AG04450 (cell line): ENCODE measurements at places on chromosomes 6 and 20.
A peak's percentile ranks its signal among the peaks of the same experiment; 100 is the strongest.

GRCh38 chr20:25548613-25549086, 36.7 kb downstream of the NINL start:
- DNase-seq: no peak

GRCh38 chr6:16633465-16633864, 127.8 kb downstream of the ATXN1 start:
- no peak for DNase-seq

- no peak for DNase-seq
Measured at GRCh38 chr20:62030357-62030756, 35.3 kb downstream of the TAF4 start.

DNA sequence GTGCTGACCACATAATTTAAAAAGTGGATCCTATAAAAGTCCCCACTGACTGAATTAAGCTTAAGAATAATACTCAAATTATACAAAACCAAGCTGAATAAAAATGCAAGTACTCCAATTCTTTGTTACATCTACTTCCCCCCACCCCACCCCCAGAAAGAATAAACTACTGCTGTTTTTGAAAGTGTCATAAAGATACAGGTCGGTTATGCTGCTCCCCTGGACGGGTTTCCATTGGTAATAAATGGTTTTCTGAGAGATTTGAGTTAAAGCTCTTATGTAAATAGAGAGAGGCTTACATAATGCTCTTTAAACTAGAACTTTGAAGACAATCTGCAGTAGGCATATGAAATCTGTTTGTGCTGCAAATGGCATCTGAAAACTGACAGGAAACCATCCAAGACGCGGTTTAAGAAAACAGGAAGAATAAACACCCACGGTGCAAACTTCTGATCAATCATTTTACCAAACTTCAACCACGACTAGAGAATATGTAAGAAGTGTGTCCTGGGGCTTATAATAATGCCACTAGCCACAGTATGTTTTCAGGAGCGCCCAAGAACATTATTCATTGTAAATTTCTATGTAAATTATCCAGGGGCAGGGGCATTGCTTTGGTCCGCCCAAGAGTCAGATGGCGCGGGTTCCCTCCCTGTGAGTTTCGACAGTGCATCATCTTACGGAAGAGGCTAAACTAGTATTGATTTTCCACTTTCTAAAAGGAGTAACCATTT, 10.8 kb upstream of the POU3F2 start:
- DNase-seq: no peak

GRCh38 chr6:22145823-22146677, 150.8 kb downstream of the PRL start:
- peak; percentile 42 for DNase-seq

DNA sequence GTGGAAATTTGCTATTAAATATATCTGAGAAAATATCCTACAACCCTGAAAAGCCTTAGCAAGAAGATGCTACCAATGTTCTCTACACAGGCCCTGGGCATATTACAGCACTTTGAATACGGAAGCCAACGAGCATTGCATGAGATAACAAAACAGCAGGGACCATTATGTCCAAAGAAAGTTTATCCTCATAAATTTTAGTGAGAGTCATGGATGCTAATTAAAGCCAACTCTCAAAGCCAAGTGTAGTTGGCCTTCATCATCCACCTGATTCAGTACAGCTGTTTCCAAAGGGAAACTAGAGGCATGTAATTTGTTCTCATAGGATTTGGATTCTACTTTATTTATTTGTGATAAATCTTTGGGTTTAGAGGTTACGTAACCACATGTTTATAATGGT, 564.8 kb downstream of the RFPL4B start:
- no peak for DNase-seq

DNA sequence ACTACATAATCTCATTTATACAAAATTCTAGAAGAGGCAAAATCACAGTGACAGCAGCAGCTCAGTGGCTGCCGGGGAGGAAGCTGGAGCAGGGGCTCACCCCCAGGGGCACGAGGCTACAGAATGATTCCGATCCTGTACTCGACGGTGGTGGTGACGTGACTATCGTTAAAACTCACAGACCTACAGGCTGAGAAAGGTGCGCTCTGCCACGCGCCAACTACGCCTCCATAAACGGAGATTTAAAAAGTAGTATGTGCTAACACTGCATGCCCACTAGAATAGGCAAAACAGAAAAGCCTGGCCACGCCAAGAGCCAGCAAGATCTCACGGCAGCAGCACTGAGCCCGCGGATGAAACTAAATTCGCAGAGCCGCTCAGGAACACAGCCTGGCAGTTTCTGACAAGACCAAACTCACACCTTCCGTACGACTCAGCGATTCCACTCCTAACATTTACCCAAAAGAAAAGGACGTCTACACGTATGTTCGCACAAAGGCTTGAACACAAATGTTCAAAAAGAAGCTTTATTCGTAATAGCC, 25.2 kb downstream of the TAF4 start:
- DNase-seq: no peak

DNA sequence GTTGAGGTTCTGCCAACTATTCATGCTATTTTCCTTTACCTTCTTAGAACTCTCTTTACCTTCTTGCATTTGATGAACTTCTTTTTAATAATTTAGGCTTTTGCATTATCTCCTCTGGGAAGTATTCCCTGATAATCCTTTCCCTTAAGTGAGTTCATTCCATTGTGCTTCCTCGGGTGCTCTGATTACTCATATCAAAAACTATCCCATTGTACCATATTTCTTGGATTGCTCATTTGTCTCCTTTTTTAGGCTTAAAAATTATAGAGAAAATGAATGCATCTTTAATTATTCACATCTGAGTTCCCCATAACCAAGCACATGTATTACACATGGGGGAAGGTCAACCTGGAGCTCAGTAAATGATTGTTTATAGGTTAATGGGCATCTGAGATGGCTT, 2.5 kb downstream of the CALHM4 start:
- no peak for DNase-seq

- DNase-seq: no peak
Measured at GRCh38 chr6:122553697-122554096, 56.5 kb upstream of the PKIB start.

GRCh38 chr6:108723594-108723993, 124.6 kb upstream of the ARMC2 start:
- no peak for DNase-seq

DNA sequence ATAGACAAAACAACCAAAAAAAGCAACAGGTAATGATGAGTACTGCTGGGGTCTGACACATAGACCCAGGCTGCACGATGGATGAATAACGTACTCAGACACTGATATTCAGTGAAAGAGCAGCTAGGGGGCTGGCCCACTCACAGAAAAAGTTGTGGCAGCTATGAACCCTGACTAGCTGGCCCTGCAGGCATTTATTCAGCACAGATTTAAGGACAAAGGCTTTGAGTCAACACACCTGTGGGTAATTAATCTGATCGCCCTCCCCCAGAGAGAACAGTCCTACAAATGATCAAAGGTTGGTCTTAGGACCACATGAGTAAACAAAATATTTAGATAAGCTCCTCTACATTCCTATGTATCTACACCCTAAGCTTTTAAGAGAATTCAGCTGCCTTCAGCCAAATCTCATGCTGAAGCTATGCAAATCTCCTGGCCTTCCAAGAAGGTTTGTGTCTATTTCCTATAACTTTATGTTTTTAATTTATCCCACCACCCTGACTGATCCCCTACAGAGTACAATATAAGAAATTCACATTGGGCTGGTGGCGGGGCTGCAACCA, 81.7 kb upstream of the NXT1 start:
- DNase-seq: no peak
